Activated effector memory CD4-positive, alpha-beta T cell treated with anti-CD3 and anti-CD28 coated beads, Interleukin-2, amount 50 U/mL, for 16 hours (primary cell): ENCODE measurements at places on chromosomes 1 and 21.

GRCh38 chr21:40386294-40386911 lies 460.6 kb downstream of the DSCAM start:
- peak; percentile 67 for DNase-seq

DNA sequence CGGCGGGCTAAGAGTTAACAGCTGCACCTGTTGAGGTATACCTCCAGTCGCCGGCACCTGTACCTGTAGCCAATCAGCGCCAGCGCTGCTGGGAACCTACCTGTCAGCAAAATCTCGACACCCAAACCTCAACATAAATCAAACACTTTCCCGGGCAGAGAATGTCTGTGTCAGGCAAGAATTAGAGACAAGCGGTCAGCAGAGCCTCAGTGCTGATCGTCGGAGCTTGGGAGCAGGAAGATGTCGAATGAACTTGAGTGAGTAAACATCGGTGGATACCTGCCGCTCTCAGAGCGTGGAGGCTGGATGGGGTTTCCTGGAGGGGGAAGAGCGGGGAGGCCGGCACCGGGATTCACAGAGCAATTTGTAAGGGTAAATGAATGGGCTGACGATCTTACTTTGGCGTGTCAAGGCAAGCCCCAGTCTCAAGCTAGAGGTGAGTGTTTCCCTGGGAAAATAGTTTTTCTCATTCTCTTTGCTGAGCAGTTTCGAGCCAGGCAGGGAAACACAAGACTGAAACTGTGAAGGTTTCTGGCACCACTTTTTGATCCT lies at the start of gene GRHL3:
Gene GRHL3 (plus strand): TSS at position 46 of the 552 bp plus-strand sequence. CDS start 195 bp downstream, at position 241.
- peak; percentile 66 for DNase-seq

DNA sequence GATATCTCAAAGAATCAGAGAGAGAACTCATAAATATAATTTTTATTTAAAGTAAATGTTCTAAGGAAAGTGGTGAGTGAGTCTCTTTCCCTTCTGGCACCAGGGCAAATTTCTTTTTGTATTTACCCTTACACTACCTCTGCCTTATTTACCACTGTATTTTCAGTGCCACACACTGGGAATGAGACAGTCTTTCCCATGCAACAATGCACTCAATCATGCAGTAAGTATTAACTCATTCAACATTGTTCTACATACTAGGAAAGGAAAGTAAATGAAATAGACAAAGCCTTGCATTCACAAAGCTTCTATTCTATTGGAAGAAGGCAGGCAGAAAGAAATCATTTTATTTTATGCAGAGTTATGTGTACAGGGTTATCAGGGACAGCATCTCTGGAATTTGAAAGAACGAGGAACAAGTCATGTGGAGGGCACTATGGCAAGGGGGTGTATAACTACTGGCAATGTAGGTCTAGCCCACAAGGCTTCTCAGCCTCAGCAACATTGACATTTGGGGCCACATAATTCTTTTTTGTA lies 129.8 kb upstream of the PRDX6 start:
- no peak for DNase-seq

GRCh38 chr1:170864876-170865538 lies 70.3 kb upstream of the MROH9 start:
- DNase-seq: no peak

DNA sequence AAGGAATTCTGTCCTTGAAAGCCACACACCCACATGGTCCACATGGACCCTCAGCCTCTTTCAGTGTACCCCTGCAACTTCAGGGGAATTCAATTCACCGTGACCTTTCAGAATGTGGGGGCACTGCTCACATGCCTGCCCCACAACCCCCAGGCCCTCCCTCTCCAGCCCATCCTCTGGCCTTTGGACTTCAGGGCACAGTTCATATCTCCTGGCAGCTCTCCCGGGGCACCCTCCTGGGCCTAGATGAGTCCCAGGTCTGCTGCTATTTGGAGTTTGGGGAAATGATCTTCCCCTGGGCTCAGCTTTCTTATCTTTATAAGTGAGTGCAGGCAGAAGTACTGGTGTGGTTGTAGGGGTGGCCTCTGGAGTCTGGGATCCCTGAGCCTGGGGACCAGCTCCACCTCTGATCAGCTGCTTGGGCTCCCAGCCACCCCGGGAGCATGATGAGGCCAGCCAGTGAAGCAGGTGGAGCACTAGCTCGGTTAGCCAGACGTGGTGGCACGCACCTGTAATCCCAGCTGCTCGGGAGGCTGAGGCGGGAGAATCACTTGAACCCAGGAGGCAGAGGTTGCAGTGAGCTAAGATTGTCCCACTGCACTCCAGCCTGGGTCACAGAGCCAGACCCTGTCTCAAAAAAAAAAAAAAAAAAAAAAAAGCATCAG lies 15.8 kb downstream of the C1orf167 start:
- DNase-seq: no peak

DNA sequence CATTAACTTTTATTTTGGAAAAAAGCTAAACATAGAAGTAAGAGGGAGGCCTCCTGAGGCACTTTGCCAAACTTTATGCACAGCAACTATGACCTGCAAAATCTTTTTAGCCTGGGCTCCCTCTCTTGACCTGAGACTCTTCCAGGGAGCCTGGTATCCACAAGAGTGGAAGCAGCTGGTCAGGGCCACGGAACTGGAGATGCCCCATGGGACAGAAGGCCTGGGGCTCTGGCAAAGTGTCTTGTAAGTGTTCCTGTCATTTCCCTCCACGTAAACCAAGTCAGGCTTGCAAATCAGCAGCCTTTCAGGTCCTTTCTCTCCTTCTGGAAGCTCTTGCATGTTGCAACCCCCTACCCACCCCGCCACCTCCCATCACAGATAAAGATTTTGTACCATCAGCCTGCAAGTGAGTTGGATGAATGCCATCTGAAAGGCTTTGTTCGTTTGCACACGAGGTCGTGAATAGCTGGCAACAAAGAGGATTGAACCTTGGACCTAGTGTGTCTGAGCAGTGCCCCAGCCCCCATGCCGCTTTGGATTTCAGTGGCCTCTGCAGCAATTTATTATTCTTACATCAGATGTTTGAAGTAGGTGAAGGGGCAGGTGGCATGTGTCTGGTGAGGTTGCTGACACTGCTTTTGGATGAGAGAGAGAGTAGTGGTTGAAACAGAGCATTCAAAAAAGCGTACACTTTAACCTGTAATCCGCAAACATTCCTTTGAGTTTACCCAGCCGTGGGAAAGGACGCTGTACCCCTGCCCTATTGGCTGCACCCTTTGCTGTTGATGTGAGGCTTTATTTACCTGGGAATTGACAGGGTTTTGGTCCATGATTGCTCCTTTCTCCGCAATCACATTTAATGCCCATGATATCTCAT lies 91.6 kb downstream of the GALNT2 start:
- no peak for DNase-seq

DNA sequence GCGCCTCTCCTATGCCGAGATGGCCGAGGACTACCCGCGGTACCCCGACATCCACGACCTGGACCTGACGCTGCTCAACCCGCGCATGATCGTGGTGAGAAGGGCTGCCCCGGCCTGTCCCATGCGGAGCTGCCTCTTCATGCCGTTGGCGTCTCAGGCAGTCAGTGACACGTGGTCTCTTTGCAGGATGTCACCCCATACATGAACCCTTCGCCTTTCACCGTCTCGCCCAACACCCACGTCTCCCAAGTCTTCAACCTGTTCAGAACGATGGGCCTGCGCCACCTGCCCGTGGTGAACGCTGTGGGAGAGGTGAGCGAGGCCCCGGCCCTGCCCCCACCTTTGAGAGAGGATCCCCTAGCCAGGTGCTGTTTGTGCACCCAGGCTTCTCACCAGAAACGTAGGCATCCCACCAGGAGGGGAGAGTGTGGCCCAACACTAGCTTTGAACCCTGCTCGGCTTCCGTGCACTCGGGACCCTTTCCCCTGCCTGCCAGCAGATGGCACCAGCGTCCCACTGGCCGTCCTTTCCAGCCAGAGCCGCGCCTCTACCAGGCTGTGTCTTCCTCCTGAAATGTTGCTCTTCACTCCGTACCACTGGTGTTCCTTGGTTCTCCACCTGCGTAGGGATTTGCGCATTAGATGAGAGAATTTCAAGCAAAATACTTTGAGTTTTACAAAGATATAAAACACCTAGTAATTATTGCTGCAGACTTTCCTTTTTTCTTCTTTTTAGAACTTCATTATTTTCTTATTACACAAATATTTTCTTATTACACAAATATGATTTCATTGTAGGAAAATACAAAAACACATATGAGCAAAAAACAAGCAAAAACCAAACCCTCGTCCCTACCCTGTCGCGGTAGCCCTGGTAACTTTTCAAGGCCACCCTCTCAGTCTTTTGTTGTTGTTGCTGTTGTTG lies 9.0 kb downstream of the NPPA start:
- DNase-seq: peak; percentile 89

- no peak for DNase-seq
Observed at GRCh38 chr1:168373869-168374268, 93.2 kb downstream of the TBX19 start.

- DNase-seq: no peak
Observed at GRCh38 chr21:43935711-43936110, 70.7 kb downstream of the AGPAT3 start.

DNA sequence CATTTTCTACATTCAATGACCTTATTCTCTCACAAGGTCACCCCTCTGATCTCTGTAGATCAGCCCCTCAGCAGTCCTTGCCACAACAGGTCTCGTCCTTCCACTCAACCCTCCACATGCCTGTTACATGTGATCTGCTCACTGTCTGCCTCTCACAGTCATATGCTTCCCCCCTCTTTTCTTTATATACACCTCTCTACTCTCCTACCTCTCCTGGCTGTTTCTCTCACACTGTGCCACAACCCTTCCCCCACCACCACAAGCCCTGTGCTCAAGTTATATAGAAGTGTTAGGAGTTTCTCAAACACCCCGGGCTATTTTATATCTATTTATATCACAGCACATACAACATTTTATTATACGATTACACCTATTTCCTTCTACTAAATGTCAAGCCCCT lies 12.6 kb downstream of the B3GALNT2 start:
- no peak for DNase-seq

DNA sequence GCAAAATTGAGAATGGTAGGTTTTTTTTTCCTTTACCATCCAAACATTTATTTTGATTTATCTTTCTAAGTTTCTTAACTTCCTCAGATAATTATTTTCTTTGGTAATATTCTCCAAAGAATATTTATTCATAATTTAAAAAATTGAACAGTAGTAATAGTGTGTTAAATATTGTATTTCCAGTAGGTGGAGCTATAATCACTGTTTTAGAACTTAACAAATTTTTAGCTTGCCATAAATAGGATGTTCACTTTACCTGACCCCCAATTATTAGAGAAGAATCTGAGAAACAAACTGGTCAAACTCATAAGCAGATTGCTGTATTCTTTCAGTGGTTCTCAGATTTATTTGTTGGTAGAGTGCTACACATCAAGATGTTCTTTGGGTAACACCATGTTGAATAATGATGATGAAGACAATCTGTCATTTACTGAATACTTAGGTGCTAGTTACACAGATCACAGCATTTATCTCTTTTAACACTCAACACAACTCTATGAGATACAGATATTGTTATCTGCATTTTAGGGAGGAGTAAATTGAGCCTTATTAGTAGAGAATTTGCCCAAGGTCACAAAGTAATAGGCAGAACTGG lies 82.4 kb upstream of the GPR88 start:
- DNase-seq: no peak

DNA sequence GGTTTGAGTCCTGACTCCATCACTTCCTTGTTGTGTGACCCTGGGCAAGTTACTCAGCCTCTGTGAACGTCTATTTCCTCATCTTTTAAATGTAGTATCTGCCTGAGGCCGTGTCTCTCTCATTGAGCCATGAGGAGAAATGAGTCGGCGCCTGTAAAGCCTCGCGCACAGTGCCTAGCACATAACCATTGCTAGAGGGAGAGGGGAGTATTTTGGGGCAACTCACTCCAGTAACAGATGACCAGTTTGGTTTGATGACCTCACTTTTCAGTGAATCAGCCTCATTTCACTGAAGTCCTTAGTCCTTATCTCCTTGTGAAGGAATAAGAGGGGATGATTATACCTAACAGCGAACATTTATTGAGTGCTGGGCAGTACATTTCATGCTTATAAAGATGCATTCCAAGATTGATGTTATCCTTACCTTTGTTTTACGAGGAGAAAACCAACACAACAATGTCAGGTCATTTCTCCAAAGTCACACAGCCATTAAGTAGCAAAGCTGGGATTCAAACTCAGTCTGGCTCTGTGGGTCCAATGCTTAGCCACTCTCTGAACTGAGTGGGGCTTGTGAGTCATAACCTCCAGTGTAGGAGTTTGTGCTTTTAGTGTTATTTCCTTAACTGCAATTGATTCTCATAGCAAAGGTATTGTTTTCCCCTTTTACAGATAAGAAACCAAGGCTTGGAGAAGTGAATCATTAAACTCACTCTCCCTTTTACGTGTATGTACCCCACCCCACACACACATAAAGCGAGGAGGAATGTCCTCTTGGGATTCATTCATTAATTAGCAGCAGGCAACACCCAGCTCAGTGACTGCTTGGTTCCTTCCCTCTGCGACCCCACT lies 25.9 kb downstream of the KCNC4 start:
- DNase-seq: no peak

DNA sequence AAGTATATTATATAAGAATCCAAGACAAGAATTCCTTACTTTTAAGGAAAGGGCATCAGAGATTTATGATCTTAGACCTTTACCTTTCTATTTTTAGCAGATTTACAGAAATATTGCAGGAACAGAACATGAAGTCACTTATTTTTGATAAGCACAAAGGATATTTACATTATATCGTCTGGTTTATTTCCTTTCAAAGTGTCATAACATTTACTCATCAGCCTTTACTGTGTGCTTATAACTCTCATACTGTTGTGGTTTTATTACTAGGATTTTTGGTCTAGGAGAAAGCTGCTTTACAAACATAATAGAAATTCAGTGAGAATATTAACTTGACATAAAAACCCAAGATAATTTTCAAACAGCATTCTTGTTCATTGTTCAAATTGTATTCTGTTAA lies 47.6 kb downstream of the APP start:
- no peak for DNase-seq

DNA sequence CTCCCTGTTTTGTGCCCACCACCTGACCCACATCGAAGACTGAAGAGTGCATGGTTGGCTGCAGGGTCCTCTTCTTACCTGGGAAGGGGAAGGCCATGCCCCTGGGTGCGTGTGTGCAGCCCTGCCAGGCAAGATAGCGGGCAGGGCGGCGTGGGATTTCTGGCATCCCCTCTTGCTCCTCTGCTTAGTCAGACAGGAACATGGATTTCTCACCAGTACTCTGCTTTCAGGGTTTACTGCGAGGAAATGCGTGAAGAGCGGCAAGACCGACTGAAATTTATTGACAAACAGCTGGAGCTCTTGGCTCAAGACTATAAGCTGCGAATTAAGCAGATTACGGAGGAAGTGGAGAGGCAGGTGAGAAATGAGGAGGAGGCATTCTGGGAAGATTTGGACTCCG lies 15.5 kb upstream of the MIIP start:
- DNase-seq: no peak

GRCh38 chr1:12424793-12425192 lies 193.2 kb downstream of the DHRS3 start:
- no peak for DNase-seq

DNA sequence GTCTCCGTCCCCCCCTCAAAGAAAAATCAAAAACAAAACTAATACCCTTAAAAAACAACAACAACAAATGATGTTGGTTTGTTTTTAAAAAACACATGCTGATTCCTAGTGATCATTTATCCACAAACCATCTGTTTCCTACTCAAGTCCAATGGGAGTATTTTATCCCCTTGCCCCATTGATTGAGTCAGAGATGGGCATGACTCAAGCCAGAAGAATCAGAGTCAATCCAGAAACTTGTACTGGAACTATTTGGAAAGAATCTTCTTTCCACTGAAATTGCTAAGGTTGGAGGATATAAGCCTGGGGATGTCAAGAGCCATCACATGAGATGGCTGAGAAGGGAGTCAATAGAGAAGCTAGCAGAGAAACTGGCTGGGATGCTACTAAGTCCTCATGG lies 176.4 kb downstream of the MIS18A start:
- DNase-seq: no peak
